Ovary (tissue), 10 donors: ENCODE measurements at places on chromosomes 5 and 9.

DNA sequence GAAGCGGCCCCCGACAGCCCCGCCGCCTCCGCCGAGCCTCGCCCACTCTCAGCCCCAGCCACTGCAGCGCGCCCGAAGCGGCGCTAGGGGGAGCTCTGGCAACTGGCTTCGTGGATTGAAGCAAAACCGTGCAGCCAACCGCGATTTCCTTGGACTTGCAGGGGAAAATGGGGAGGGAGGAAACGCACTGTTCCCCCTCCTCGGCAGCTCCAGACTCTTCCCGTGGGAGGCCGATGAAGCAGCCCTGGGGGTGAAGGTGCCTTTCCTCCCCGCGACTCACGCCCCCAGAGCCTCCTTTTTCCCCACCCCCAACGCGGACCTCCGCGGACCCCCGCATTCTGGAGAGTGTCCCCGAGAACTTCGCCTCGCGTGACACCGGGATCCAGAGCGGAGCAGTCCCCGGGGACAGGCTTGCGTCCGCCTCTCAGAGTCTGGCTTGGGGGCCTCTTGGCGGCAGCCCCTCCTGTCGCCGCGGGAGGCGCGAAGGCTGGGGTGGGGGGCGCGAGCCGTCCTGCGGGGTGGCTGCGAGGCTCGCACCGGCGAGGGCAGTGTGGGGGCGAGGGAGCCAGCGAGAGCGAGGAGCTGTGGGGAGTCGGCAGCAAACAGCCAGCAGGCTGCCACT is 3.8 kb downstream of the IER5L start:
- peak; percentile 93 for DNase-seq

DNA sequence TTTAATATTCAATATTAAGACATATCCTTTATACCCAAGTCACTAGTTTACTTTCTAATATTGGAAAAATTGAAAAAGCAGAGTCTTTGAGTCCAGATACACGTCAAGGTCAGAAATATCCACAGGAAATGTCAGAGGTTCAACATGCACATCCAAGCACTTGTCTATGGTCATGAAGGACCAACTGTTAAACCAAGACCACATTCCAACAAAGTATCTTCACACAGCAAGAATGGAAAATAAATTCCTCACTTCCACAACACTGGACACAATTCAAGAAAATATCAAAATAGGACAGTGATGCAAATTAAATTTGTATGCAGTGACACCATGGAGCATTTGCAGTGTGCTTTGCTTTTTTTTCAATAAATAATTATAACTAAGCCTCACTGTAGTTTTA is 142.5 kb downstream of the GABRB2 start:
- DNase-seq = no peak

DNA sequence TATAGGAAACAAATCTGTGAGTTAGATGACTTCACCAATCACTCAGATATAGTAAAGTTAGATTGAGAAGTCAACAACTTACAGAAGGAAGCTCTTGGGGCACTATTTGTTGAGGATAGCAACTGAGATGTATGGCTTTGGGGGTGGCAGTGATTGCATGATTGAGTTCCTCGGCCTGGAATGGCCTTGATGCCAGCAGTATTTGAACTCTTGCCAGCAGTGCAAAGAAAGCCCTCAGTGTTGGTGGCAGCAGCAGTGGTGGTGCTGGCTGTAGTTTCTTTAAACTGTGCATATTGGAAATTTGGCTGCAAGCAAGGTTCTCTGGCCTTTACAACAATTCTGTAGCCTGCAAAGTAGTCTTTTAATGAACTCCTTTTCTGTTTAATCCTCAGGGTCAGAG is 41.4 kb upstream of the PJA2 start:
- DNase-seq = no peak

GRCh38 chr5:35081134-35081533 is 33.4 kb upstream of the AGXT2 start:
- DNase-seq = no peak

DNA sequence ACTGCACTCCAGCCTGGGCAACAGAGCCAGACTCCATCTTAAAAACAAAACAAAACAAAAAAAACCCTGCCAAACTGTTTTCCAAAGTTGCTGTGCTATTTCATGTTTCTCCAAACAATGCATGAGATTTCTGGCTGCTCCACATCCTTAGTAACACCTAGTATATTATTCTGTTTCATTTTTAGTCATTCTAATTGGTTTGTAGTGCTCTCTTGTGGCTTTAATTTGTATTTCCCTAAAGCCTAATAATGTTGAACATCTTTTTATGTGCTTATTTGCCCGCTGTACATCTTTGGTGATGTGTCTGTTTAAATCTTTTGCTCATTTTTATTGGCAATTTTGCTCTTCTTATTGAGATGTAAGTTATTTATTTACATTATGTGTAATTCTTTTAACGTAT is 18.4 kb upstream of the TTC1 start:
- no peak for DNase-seq

- no peak for DNase-seq
Observed at GRCh38 chr5:180611140-180611850, 20.0 kb upstream of the SCGB3A1 start.

DNA sequence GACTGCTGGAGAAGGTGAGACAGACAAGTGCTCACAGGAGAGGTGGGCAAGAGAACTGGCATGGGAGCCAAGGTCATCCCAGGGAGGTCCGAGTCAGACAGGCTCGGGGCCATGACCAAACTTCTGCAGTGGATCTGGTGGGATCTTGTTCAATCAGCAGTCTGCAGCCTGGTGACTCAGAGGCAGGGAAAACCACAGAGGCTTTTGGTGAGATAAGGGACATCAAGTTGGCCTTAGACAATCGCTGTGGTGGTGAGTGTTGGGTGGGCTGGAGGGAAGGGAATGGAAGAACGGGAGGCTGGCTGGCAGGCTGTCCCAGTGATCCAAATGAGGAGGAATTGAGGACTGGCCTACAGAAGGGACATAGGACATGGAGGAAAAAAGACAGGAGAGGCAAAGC is 123.8 kb downstream of the TMEM174 start:
- DNase-seq = no peak
